HFFc6 (cell line): ENCODE measurements at places on chromosomes 16 and 17. TPM values are rescaled to one million over a fixed set of nuclear protein-coding genes. Genes with fewer than 3 reads are reported as not detected.

- DNase-seq = no peak
- H3K36me3 ChIP-seq = peaks cover 16% of the 10 kb centered on the region
- no peaks in the 10 kb centered on the region; the same call in 1 of the 2 replicates for H3K27me3 ChIP-seq
These were observed 18.5 kb downstream of the DEXI start for GRCh38 chr16:10923650-10924214.

DNA sequence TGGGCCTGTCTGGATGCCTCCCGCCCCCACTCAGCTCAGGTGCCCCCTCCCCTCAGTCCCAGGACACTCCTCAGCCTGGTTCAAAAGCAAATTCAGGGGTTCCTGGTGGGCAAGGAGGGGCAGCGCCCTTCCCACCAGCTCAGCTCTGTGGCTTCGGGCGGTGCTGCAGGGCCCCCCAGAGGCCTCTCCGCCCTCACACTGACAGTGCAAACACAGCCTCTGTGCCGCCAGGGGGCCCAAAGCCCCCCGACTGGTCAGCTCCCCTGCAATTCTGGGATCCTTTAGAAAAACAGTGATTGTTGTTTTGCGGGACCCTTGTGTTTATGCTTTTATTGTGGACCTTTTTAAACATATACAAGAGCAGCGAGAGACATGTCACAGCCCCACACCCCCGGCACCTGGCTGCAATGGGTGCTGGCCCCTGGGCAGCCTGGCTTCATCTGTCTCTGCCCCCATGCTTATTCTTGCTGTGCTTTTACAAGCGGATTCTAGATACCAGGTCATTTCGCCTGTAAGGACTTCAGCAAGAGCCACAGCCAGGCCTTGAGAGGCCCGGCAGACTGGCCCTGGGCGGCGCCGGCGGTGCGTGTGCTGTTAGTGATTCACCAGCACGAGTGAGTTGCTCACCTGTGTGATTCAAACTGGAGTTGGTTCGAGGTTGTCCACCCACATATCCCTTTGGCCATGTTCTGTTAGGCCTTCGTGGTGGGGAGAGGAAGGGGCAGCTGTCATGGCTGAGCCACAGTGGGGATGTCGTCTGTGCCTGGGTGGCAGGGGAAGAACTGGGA is 21.2 kb downstream of the ZNF469 start:
- no peak overlapping the region for H3K4me3 ChIP-seq
- no peak overlapping the region for H3K27ac ChIP-seq
- peaks cover 19% of the 10 kb centered on the region for H3K4me1 ChIP-seq
- H3K36me3 ChIP-seq = peaks cover 2% of the 10 kb centered on the region; the same call in 1 of the 2 replicates
- H3K27me3 ChIP-seq = peaks cover 7% of the 10 kb centered on the region

- no peak overlapping the region for H3K4me3 ChIP-seq
- no peaks in the 10 kb centered on the region for H3K4me1 ChIP-seq
- peaks cover 41% of the 10 kb centered on the region for H3K27me3 ChIP-seq
- H3K36me3 ChIP-seq = no peaks in the 10 kb centered on the region
These were observed 17.6 kb upstream of the ITGAM start for GRCh38 chr16:31242206-31242605.

GRCh38 chr17:74055508-74056160 is 147.8 kb upstream of the RPL38 start:
- no peak overlapping the region for H3K4me3 ChIP-seq
- H3K27ac ChIP-seq = no peak overlapping the region
- H3K36me3 ChIP-seq = peaks cover 10% of the 10 kb centered on the region
- no peak for DNase-seq

DNA sequence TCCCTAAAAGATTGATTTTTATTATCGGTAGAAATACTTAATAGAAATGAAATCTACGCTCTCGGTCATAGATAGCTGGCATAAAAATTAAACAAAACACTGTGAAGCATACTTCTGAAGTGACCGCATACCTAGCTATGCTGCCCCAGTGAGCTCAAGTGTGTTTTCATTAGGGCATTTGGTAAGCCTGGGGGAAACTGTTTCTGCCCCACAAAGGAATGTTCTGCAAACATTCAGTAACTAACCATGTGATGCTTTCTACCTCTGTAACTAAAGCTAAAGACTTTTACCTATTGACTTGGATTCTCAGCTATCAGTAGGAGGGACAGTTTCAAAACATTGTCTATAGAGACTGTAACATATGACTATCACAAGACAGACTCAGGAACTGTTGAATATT is 93.5 kb upstream of the HSBP1 start:
- no peaks in the 10 kb centered on the region for H3K36me3 ChIP-seq
- H3K27ac ChIP-seq = no peak overlapping the region
- H3K4me3 ChIP-seq = no peak overlapping the region
- H3K4me1 ChIP-seq = no peaks in the 10 kb centered on the region
- DNase-seq = no peak

- peaks cover 14% of the 10 kb centered on the region for H3K36me3 ChIP-seq
- H3K27me3 ChIP-seq = no peaks in the 10 kb centered on the region
- no peak overlapping the region for H3K4me3 ChIP-seq
- peak; percentile 38 for DNase-seq
- H3K4me1 ChIP-seq = peaks cover 27% of the 10 kb centered on the region
- peak overlapping the region; percentile 58 for H3K27ac ChIP-seq
These were observed 101.3 kb upstream of the C17orf78 start for GRCh38 chr17:37274461-37274860.

GRCh38 chr17:39527220-39527813 is 66.0 kb downstream of the CDK12 start:
- no peak overlapping the region for H3K4me3 ChIP-seq
- H3K36me3 ChIP-seq = peaks cover 35% of the 10 kb centered on the region
- DNase-seq = no peak
- no peak overlapping the region for H3K27ac ChIP-seq

DNA sequence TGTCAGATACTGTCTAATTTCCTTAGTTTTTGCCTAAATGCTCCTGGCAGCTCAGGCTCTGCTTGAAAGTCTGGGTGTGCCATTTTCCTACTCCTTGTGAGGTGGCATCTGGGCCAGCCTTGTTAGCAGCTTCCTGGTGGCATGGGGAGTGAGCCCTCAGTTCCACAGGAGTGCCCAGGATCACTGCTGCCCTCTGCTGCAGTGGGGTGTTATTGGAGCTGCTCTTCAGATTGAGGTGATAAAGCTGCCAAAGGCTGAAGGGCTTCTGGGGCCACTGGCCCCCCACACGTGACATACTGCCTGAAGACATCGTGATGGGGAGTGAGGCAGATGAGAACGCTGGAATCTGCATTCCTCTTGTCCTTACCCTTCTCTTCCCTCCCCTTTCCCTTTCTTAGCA is 27.4 kb downstream of the CEP95 start:
- peaks cover 32% of the 10 kb centered on the region for H3K4me1 ChIP-seq
- peak overlapping the region; percentile 30; the same call in 1 of the 2 replicates for H3K4me3 ChIP-seq
- DNase-seq = no peak

GRCh38 chr17:81018044-81018802 is 16.7 kb upstream of the BAIAP2 start:
- H3K27me3 ChIP-seq = no peaks in the 10 kb centered on the region; the same call in 1 of the 2 replicates
- peak overlapping the region; percentile 74 for H3K4me3 ChIP-seq
- H3K27ac ChIP-seq = peak overlapping the region; percentile 79
- peak; percentile 26 for DNase-seq

- no peak overlapping the region for H3K4me3 ChIP-seq
- peaks cover 5% of the 10 kb centered on the region; the same call in 1 of the 2 replicates for H3K27me3 ChIP-seq
- peak overlapping the region; percentile 30 for H3K27ac ChIP-seq
- H3K36me3 ChIP-seq = peaks cover 41% of the 10 kb centered on the region
- DNase-seq = no peak
- peaks cover 64% of the 10 kb centered on the region for H3K4me1 ChIP-seq
These were observed 147.1 kb downstream of the PRKCA start for GRCh38 chr17:66449418-66449977.

DNA sequence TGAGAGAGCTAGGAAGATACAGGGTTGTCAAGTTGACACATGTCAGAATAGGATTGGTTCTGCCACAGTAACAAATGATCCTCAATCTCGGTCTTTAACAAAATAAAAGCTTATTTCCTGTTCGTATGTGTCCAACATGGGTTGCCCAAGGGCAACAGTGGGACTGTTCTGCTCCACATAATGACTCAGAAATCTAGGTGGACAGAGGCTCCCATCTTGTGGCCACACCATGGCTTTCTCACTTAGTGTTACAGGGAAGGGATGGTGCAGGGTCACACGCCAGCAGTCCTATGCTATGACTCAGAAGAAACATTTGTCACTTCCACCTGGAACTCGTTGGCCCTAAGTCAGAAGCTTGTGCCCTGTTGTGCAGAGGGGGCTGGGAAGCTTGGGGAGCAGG is 364.9 kb downstream of the SNX29 start:
- H3K36me3 ChIP-seq = no peaks in the 10 kb centered on the region; the same call in none of the 2 replicates
- H3K27ac ChIP-seq = peak overlapping the region; percentile 96
- H3K4me3 ChIP-seq = peak overlapping the region; percentile 45
- H3K27me3 ChIP-seq = no peaks in the 10 kb centered on the region; the same call in 1 of the 2 replicates
- DNase-seq = peak; percentile 87

GRCh38 chr17:32998111-32998886 is 6.7 kb downstream of the SPACA3 start:
- H3K4me1 ChIP-seq = peaks cover 10% of the 10 kb centered on the region
- peaks cover 11% of the 10 kb centered on the region for H3K27me3 ChIP-seq
- peak overlapping the region; percentile 81 for H3K4me3 ChIP-seq
- H3K27ac ChIP-seq = peak overlapping the region; percentile 79; the same call in 1 of the 2 replicates
- H3K36me3 ChIP-seq = no peaks in the 10 kb centered on the region
- peak; percentile 70 for DNase-seq

- H3K4me1 ChIP-seq = peaks cover 53% of the 10 kb centered on the region
- no peak overlapping the region for H3K4me3 ChIP-seq
- no peak overlapping the region for H3K27ac ChIP-seq
These were observed 252.2 kb upstream of the DYNLRB2 start for GRCh38 chr16:80288616-80289015.

DNA sequence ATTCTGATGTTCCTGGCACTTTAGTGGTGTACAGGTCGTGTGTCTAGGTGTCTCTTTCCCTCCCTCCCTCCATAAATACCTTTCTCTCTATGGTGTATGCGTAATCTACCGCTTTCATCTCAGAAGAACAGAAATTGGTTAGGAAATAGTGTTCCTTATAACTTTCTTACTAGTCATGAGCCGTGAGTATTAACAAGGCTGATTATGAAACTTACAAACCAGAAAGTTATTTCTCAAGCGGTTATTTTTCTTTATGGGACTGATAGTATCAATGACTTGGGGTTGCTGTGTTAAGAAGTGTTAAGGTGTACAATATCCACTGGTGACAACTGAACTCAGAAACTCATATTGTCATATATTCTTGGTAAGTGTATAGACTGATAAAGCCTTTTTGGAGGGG is 13.2 kb upstream of the MYH11 start:
- peaks cover 18% of the 10 kb centered on the region for H3K4me1 ChIP-seq
- no peaks in the 10 kb centered on the region for H3K27me3 ChIP-seq
- peaks cover 19% of the 10 kb centered on the region for H3K36me3 ChIP-seq
- no peak overlapping the region for H3K27ac ChIP-seq
- no peak overlapping the region for H3K4me3 ChIP-seq

NPIPB2 gene
- 4.9 to 5.9 TPM (median 4.9 TPM) in 3 replicates for total RNA-seq

PIEZO1 gene
- total RNA-seq = 238 to 285 TPM (median 265 TPM) in 3 replicates

ZNF594 gene
- 3.5 to 4.8 TPM (median 3.6 TPM) in 3 replicates for total RNA-seq

PPM1E gene
- not detected in 3 replicates for total RNA-seq

GAS2L2 gene
- not detected in 3 replicates for total RNA-seq

ARHGAP44 gene
- 0.45 to 0.71 TPM (median 0.53 TPM) in 3 replicates for total RNA-seq

TBC1D3K gene
- not detected in 3 replicates for total RNA-seq

KLHL10 gene
- not detected in 2 replicates for total RNA-seq

RHBDF1 gene
- total RNA-seq = 57.0 to 65.3 TPM (median 60.5 TPM) in 3 replicates

METTL23 gene
- total RNA-seq = 31.2 to 33.2 TPM (median 32.1 TPM) in 3 replicates
